M059J (cell line): ENCODE measurements at places on chromosomes 6 and 20.

DNA sequence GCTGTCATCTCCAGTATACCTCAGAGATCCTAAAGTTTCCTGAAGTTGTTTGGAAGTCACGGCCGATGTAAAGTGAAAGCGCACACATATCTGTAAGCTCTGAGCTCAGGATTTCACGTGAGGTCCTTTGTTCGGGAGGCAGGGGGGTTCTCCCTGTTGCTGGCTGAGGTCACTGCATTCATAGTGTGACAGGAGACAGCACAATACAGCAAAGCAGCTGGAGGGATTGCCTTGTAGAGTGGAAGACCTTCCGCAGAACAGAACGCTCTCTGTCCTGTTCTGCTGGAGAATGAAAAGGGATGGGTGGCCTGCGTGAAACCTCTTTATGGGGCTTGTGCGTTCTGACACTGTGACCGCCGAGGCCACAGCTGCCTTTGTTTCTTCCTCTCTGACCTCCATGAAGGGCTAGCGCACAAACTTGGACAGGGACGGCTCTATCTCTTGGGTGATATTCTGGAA lies 13.4 kb upstream of the SERPINB1 start:
- no peak for DNase-seq

DNA sequence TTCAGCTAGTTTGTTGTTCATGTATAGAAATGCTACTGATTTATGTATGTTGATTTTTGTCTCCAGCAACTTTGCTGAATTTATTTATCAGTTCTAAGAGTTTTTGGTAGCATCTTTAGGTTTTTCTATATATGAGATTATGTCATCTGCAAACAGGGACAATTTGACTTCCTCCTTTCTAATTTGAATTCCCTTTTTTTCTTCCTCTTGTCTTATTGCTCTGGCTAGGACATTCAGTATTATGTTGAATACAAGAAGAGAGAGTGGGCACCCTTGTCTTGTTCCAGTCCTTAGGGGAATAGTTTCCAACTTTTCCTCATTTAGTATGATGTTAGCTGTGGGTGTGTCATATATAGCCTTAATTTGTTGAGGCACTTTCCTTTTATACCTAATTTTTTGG lies 58.2 kb downstream of the CDH26 start:
- DNase-seq = no peak

GRCh38 chr6:162181111-162181510 lies 546.5 kb downstream of the PRKN start:
- no peak for DNase-seq

- DNase-seq = no peak
These were observed 16.9 kb downstream of the SYTL3 start for GRCh38 chr6:158666628-158667359.

DNA sequence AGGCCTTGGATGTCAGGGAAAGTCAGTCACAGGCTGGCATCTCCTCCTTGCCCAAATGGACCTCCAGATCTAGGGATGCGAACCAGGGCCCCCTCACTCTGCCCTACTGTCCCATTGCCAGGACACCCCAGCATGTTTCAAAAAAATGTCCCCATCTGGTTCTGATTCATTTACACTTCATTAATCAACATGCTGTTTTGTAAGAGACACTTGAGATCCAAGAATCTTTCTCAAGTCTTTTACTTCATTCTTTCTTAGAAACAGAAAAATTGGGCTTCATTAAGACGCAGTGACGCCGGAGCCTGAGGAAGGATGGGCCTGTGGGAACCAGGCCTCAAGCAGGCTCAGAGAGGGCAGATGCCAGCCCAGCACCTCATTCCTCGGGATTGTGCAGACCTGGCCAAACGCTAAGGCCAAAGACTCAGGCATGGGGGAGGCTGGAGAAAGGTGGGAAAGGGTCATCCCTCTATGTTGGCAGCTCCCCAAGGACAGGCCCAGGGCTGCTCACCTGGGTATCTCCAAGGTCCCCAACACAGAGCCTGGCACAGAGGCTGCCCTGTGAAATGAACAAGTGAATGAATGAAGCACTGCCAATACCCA lies 3.8 kb downstream of the RSPO4 start:
- DNase-seq = no peak

GRCh38 chr6:105991561-105992314 lies 94.4 kb upstream of the PRDM1 start:
- DNase-seq = peak; percentile 26

DNA sequence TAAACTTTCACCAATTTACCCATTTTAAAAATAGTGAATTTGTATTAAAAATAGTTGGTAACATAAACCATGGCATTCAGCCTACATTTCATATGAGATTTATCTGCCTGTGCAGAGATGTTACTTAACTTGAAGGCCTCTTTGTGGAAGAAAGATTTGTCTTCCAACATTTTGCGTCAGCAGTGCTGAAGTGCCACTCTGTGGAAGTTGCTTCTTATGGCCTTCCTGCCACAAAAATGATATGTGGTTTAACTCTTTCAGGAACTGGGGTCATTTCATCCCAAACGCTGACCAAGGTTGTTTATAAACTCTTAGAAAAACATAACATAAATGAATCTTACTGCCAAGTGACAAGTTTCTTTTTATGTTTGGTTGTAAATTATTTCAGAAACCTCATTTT lies 246.8 kb downstream of the ARID1B start:
- peak; percentile 21 for DNase-seq

DNA sequence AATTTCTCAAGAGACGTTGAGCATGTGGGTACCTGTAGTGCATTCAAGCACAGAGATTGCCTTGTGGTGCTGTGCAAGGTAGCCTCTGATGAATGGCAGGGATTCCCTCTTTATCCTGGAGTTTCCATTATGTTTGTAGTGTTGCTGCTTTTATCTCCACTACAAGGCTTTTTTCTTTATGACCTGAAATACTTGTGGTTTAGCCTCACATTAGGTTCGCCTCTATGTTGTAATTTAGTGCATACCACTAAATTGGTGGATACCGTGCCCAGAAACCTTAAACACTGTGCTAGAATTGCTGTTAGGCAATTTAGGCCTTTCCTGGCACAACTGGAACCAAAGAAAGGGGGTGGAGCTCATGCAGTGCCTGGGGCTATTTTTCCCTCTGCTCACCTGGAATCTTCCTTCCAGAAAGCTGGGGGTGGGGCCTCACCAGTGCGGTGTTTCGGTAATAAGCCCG lies 76.8 kb downstream of the NCOA7 start:
- DNase-seq = peak; percentile 96

- peak; percentile 90 for DNase-seq
These were observed 86.7 kb upstream of the STMND1 start for GRCh38 chr6:17015144-17015543.

DNA sequence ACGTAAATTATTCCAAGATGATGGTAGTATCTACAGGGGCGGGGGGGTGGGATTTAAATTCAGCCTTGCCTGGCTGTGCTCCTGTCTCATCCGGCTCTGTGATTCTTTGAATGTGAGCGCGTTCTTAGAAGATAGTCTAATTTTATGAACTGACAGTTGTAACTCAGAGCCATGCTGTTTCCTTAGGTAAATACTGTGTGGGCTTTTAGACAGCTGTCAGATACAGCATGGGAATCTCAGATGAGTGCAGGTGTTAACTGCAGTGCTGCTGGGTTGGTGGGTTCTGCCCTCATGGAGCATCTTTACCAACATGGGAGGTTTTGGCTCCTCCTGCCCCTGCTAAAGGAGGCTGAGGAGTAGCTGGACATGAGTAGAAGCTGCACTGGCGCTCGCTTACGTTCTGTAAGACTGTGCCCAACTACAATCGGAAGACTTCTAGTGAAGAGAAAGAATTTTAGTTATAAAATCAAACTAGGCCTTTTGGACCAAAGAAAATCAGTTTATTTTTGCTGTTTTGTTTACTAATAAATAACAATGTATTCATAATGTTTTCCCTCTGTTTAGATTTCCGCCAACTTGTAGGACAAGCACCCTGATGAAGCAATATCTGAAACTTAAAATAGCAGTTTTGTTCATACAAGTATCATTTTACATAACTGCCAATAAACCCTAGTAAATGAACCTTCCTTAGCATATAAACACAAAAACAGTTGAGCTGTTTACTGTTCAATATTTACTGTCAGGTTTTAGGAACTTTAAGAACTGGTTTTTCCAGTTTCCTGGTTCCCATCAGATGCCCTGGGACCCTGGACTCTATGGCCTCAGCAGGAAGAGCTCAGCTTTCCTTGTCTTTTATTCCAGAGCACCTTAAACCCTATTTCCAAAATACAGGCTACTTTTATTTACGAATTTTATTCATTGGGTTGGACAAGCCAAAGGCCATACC lies 66.1 kb downstream of the FAM120B start:
- DNase-seq = no peak

- DNase-seq = peak; percentile 66
These were observed 39.0 kb upstream of the SUPT3H start for GRCh38 chr6:45416700-45417099.

DNA sequence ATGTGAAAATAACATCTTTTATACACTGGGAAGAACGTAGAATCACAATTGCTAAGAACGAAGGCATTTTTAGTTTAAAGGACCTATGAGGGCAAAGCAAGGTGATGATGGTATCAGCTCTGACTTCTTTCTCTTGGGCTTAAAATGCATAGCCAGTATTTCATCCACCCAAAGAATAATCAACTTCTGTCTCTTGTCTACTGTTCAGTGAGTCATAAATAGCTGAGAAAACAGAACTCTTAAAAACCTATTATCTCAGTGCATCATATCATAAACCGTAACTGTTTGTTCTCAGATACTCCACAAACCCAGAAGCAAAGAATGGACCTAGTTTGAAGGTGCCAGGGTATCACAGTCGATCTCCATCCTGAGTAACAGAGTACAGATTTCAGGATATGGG lies 5.2 kb downstream of the PHF10 start:
- DNase-seq = peak; percentile 11

DNA sequence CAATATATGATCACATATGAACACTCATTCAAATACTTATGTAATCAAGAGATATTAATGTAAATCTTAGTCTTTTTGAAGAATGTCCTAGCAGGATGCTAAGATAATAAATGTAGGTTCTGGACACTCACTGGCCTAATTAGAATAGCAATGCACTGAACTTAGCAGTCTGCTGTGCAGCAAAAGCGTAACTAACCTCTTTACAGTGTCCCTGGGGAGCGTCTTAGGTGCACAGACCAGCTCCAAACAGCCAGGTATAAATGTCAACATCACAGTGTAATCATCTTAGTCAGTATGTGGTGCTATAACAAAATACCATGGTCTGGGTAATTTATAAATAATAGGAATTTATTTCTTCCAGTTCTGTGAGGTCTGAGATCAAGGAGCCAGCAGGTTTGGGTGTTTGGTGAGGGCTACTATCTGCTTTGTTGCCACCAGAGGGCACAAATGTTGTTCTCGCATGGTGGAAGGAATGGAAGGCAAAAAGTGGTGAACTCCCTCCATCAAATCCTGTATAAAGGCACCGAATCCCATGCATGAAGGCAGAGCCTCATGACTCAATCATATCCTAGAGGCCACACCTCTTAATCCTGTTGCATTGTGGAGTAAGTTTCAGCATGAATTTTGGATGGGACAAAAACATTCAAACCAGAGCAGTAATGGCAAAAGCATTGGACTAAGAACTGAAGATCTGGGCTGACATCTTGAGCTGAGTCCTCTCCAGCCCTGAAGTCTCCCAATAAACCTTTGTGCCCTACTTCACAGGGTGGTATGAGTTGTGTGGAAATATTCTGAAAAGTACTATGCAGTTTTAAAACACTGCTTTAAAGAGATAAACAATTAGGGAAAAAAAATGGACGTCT lies 41.8 kb upstream of the FOXO3 start:
- DNase-seq = peak; percentile 46

- no peak for DNase-seq
These were observed 67.2 kb upstream of the SYNDIG1 start for GRCh38 chr20:24402188-24402587.
